ENCODE measurements at places on chromosomes 16 and 17.

- no peak for DNase-seq
These were observed 3.3 kb downstream of the ITGA2B start for GRCh38 chr17:44386182-44386525.

DNA sequence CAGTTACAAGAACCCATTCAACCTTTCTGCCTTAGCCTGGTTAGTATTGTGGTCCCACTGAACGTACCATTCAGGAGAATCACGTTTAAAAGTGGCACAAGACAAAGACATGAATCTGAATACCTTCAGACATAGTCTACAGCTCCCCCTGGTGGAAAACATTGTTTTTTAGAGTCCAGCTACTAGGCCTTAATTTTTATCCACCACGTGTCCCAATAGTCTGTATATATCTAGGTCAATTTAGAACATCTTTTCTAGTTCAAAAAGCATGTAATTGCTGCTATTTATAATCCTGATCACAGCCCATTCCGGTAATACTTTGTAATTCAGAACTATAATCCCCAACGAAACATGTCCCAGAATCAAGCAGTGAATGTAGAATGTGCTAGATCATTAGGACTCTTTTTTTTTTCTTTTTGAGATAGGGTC, 13.7 kb upstream of the GUCY2D start:
- DNase-seq = no peak

DNA sequence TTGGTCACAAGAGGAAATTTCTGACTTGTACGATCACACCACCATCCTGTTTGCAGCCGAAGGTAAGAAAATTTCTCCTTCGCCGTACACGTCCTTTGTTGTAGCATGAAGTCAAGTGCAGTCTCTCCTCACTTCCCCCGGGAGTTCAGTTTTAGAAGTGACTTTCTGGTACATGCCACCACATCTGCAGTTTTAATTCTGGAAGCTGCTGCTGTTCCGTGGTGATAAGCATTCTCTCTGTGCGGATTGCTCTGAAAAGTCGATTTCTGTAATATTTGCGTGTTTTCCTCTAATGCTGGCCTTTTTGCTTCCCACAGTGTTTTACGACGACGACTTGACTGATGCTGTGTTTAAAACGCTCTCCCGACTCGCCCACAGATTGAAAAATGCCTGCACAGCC, 20.6 kb downstream of the METTL22 start:
- no peak for DNase-seq

GRCh38 chr17:28982131-28982793, 23.6 kb downstream of the SEZ6 start:
- no peak for DNase-seq

DNA sequence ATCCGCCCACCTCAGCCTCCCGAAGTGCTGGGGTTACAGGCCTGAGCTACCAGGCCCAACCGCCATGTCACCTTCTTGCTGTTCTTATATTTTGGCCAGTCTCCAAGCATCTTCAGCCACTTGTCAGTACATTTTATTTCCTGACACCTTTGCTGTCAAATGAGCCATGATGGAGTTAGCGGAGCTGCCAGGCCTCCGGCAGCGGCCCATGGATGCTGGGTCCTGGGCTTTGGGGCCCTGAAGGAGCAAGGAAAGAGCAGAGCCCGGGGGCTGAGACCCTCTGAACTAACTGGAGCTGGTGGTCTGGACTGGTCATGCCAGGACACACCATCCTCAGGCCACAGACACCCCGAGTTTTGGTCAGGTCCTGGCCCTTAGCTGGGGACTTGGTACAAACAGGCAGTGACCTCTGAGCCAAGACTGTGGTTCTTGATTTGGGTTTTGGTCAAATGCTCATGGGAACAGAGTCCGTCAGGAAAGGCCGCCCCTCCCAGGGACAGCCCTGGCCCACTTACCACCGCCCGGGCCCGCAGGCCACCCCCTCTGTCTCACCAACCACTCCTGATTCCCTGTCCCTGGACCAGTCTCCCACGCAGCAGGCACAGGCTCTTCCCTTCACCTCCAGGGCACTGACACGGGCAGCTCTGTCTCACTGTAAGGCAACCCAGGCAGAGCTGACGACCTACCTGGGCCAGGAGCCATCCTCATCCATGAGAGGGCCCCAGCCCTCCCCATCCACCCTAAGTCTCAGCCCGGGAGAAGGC, 42.0 kb downstream of the TNFRSF13B start:
- no peak for DNase-seq

DNA sequence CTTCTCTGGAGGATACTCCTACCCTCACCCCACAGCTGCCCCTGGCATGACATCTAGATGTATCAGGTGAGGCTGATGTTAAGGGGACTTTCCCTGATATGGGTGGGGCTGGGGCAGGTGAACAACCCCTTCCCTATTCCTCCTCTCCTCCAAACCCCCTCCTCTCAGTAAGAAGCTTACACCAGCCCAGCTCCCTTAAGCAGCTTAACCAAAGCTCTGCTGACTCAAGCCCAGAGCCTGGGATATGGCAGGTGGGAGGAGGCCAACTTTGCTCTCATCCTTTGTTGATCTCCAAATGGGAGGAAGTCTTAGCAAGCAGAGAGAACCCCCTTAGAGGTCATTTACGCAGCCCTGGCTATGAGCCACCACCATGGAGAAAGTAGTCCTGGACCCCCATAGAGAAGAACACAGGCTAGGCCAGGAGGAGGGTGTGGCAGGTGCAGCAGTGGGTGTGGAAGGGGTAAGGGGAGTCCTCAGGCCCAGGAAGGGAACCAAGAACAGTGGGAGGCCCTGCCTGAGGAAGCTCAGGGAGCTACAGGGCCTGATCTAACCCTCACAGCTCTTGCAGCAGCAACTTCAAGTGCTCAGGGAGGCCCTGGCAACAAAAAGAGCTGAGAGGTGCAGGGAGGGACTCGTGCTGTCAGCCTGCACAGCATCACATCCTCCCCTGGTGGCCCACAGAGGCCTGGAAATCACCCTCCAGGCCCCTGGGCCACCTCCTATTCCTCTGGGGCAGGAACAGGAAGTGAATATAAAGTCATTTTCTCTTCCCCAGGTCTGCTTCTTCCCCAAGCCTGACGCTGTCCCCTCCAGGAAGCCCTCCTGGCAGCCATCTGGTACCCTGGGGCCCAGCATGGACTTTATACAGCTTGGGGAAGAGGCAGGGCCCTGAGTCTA, 2.9 kb downstream of the UNC119 start:
- DNase-seq = no peak

DNA sequence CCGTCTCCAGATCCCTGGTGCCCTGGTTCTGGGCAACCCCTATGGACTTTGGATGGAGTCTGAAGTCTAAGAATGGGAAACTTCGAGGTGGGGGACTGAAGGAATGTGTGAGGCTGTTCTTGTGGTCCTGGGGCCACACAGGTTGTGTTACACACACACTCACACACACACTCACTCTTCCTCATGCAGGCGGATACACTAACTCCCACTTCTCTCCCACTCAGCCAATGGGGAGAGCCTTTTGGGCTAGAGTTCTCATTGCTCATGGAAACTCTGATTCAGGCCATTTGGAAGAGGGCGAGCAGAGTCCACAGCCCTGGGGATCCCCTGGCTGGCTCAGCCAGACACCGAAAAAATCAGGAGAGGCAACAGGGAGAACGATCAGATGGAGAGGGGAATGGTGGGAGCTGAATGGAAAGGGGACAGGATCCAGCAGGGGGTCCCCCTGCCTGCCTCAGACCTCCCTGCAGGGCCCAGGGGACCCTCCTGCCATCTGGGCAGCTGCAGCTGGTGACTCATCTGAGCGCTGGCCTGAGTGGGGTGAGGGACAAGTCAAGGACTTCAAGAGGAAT, 9.1 kb downstream of the IGFBP4 start:
- DNase-seq = no peak

- DNase-seq = no peak
These were observed 4.9 kb downstream of the FMNL1 start for GRCh38 chr17:45226576-45226975.

- no peak for DNase-seq
These were observed 159.5 kb downstream of the CCDC182 start for GRCh38 chr17:57585341-57586195.

DNA sequence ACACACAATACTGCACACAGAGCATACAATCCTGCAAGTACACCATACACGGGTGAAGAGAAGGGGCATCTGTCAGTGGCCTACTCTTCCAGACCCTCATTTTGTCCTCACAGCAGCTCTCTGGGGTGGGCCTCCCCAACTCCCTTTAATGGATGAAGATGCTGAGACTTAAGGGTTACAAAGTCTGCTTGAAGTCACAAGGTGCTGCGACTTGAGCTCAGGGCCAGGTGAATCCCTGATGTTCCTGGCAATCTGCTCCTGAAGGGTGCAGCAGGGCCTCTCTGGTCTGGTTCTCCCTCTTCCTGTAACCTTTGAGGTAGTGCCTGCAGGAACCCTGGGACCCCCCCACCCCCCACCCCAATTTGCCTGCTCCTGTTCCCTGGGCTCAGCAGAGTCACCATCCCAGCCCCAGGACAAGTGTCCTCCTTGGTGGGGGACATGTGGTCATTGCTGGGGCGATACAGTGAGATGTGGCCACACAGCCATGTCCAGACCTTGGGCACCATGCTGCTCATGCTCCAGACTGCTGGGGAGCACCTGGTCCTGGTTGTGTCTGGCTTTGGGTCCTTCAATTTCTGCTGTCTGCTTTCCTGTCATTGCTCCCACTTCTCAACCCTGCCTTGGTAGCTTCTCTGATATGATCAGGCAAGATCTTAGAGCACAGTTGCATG, 107.5 kb downstream of the METRNL start:
- DNase-seq = no peak

All from GOT3 (cell line).